ENCODE measurements at places on chromosomes 11 and 22. TPM values are rescaled to one million over a fixed set of nuclear protein-coding genes. Genes with fewer than 3 reads are reported as not detected.
A peak's percentile ranks its signal among the peaks of the same experiment; 100 is the strongest.

- no peak for DNase-seq
Measured at GRCh38 chr22:39913321-39913720, 12.4 kb downstream of the GRAP2 start.

DNA sequence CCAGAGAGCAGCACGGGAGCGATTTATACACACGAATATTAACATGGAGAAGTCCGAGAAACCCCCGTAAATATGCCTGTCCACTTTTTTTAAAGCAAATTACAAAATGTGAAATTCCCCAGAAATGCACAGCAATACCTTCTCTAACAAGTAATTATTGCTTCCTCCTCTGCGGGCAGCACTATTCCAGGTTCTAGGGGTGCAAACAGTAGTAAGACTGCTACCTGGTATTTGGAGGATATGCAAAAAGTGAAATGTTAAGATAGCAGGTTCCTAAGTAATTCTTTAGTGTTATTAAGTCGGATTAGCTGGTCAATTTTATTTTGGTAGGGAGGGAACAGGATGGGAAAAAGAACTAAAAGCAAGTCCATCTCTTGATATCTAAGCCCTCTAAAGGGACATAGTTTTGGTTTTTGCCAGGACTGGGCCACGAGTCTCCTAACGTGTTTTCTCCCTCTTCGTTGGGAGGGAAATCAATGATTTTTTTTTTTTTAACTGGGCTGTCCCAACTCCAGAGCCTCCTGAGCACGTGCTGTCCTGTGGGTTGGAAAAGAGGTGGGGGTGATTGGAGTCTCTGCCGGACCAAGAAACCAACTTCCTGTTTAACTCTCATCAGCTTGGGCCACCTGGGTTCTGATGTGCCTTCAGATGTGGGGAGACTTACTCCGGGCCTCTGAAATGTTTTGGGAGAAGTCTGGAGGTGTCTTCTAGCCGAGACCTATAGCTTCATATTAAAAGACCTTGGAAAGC, 1.7 kb upstream of the XBP1 start:
- no peak for DNase-seq

- no peak for DNase-seq
Measured at GRCh38 chr22:29964776-29965175, 81.8 kb downstream of the MTMR3 start.

DNA sequence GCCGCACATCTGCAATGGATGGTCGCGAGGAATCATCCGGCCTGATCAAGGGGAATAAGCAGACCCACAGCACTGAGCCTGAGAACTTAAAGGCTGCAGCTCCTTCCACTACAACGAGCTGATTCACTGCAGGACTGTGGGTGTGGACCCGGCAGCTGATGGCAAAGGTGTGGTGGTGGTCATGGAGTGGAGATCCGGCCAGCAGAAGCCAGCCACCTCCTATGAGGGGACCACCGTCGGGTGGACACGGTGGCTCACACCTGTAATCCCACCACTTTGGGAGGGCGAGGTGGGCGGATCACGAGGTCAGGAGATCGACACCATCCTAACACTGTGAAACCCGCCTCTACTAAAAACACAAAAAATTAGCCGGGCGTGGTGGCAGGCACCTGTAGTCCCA, 66.4 kb downstream of the DGCR2 start:
- no peak for DNase-seq

- peak; percentile 61 for DNase-seq
Measured at GRCh38 chr11:64165481-64165841, 452 bp downstream of the MACROD1 start.

GRCh38 chr22:20290045-20290392, 21.9 kb upstream of the RTN4R start:
- no peak for DNase-seq

The OR5P2 gene
- total RNA-seq, result not detected

DNA sequence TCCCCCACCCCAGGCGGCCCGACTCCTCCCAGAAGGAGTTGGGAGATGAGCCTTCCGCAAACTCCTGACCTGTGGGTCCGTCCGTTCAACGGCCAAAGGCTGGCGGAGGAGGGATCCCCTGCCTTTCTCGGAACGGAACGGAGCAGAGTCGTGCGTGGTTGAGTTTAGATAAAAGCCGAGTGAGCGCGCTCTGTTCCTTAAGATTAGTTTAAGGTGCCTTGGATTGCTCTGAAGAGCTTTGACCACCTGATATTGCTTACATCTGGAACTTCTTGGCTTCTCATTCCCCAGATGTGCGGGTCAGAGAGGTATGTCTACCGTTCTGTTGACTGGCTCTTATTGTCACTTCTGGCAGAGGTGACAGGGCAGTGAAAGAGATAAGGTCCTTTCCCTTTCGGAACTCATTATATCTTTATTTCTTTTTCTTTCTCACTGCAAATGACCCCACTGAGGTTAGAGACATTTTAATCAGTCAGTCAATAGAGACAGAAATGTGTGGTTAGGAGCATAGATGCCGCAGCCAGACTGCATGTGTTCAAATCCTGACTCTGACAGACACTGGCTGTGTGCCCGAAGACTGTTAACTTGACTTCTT, at the start of gene TRIM6:
TSS of gene TRIM6 (plus strand) at position 31 of the 595 bp plus-strand sequence. CDS start at position 292, 261 bp downstream.
- no peak for DNase-seq

DNA sequence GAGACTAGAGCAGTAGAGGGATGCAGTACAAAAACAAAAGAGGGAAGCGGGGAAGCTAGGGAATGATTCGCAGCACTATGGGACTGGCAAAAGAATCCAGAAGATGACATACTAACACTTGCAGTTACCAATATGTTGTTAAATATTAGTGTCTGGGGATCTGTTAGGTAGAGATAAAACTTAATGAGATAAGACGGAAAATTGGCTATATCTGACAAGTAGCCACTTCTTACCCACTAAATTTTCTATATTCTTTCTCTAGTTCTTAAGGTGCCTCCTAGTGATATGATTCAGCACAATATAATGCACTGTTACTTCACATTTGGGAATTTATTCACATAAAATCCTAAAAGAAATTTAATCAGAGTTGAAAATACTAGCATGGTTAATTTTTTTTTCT, 30.8 kb downstream of the CCDC90B start:
- DNase-seq, result no peak

DNA sequence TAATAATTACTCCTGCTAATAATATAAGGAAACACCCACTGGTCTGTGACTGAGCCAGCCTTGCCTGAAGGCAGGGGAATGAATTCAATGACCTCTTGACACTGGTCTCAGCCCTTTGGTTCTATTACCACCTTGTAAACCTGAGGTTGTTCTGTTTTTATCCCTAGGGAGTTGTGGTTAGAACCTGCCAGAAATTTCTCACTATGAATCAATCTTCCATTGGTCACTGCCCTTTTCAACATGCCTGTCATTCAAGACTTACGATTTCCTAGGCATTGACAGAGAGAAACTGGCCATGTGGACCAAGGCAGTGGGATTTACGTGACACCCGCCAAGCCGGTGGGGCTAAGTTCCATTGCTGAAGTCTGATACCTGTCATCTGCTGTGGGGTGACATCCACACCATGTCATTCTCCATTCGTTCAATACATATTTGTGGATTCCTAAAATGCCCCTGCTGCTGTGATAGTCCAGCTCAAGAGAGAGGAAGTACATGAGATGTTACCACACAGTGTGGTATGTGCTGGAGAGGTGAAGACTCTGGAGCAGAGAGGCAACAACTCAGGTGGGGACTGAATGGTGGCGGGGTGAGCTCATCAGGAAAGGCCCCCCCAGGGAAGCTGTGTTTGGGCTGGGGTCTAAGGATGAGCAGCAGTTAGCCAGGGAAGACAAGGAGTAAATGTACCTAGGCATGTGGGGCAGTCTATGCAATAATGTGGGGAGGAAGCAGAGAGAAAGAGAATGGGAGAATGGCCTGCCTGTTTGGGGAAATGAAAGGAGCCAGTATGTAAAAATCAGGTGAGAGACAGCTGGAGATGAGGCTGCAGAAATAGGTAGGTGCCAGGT, 15.2 kb upstream of the EHF start:
- no peak for DNase-seq

DNA sequence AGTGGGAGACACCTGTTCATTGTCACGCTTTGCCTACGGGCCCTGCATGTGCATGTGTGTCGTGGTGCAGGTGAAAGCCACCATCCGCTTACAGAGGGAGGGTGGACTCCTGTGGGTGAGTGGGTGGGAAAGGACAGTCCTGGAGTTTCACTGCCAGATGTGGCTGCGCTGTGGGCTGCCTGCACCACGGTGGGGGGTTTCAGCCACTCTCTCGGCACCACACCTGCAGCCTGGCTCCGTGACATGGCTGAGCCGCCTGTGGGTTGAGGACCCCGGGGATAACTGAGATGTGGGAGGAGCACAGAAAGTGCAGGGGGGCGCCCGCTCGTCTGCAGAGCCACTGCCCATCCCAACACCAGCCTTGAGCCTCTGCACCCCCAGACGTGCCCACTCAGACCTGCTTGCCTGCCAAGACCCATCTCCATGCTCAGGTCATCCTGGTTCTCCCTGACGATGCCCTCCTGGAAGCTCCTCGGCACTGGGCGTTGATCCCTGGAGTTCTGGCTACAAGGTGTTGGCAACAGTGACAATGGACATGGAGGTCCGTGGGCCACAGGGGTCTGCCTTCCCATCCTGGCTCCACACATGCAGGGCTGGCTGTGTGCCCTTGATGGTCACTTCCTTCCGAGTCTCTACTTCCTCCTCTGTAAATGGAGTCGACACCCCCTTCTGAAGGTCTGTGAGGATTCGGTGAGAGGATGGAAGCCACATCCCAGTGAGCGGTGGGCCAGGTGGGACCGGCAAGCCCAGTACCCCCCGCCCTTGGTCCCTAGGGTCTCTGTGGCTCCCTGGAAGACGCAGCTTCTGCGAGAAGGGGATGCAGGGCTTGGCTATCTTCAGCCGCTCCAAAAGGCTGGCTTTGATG, 1007.0 kb downstream of the BRD1 start:
- no peak for DNase-seq

DNA sequence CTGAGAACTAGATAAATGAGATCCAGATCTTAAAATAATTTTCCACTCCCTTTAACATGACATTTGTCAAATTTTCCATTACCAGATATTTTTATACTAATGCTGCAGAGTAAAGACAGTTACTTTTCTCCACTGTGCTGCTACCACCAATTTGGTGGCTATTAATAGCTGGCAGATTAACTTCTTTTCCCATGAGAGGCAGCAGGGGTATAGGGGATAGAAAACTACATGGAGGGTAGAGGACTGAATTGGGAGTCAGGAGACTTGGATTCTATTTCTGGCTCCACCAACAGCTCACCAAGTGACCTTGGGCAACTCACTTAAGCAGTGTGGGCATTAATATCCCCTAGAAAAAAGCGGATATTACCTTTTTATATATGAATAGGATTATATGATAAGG, 69.2 kb downstream of the KIF18A start:
- no peak for DNase-seq

DNA sequence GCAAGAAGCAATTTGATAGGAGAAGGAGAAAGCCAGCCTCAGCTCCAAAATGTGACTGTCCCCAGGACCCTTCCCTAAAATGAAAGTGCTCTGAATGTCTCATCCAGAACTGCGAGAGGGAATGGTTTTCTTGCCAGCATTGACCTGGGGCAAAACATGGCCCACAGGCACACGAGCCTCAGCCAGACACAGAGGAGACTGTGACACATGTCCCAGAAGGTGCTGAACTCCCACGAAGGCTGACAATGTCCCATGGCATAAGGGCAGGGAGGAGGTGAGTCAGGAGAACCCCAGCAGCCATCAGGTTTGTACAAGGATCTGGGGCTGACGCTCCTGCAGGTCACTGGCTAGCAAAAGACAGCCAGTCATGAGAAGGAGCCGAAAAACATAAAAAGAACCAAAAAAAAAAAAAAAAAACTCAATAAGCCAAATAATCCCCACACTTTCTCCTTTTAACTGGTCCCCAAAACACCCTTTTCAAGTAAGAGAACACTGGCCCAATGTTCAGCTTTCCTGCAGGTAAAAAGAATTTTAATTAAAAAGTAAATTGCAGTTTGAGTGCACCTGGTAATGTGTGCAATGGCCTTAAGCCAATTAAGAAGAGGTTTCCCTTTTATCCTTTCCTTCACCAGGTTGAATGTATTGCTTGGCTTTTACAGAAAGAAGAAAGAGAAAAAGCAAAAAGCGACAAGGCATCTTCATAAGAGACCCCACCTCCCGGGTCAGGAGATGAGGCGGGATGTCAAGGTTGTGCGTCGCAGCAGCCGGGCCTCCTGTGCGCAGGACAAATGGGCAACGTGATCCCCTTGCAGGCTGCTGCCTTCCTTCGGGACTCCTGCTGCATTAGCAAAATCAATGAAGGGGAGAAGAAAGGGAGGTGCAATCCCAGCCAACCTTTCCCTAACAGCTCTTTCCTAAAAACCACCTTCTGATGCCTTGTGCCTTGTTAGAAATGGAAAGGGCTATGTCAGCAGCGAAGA, 43.6 kb downstream of the GALNT18 start:
- no peak for DNase-seq

GRCh38 chr11:14644226-14645014, 816 bp downstream of the PDE3B start:
- peak; percentile 58 for DNase-seq

- no peak for DNase-seq
Measured at GRCh38 chr11:132921597-132921996, 610.7 kb downstream of the OPCML start.

The CENPM gene
- total RNA-seq, result 60.9 TPM

The OR52N4 gene
- total RNA-seq, result not detected

DNA sequence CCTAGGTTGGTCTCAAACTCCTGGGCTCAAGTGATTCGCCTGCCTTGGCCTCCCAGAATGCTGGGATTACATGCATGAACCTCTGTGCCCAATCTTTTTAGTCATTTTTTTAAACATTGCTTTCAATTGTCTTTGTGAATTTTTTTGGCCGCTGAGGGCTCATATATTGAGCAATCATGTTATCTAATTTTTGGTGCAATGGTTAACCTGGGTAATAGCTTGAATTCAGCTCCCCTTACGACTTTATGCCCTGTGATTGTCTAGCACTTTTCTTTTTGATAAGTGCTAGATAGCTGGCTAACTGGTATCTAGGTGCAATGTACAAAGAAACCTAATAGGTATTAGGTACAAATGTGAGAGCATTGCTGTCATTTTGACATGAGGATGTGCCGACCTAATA, 35.3 kb upstream of the CAT start:
- DNase-seq, result no peak

The PHETA2 gene
- 0.05 TPM for total RNA-seq

- no peak for DNase-seq
Measured at GRCh38 chr22:20272174-20272573, 4.1 kb upstream of the RTN4R start.

DNA sequence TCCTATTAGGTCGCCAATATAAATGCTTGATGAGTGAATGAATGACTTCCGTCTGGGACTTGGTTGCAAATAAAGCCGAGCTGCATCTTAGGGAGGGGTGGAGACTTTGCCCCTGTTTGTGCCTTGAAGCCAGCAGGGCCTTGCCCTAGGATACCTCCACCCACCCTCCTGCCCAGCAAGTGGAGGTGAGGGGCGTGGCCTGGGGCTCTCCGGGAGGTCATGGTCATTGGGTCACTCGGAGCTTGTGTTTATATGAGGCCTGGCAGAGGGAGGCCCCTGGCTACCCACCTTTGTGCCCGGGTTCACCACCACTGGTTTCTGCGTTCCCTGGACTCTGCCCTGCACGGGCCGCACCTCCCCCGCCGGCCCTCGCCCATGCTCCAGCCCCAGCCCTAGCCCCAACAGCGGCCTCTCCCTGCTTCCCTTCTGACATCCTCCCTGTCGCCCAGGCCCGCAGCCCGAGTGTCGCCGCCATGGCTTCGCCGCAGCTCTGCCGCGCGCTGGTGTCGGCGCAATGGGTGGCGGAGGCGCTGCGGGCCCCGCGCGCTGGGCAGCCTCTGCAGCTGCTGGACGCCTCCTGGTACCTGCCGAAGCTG, 4.3 kb downstream of the MPST start:
- DNase-seq, result no peak

The MPST gene
- total RNA-seq, result 59.8 TPM

- DNase-seq, result no peak
Measured at GRCh38 chr11:76069001-76069400, 137.3 kb downstream of the WNT11 start.

The TRIM44 gene
- total RNA-seq, result 67.0 TPM

- no peak for DNase-seq
Measured at GRCh38 chr11:11580012-11580411, 41.8 kb downstream of the GALNT18 start.

All from SJCRH30 (cell line).